ENCODE measurements at places on chromosomes 13 and 19.

DNA sequence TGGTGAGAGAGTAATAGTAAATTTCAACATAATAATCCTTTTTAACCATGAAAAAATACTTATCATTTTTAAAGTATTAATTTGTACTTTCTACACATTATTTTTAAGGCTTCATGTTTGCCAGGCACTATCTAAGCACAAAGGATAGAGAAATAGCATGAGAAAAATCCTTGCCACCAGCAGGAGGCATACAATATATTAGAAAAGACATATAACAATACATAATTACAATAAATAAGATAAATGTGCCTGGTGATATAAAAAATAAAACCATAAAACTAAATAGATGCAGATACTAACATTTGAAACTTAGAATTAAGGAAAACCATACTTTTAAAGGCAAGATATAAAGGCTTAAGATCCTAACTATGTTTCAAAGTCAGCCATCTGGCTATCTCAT, 1256.4 kb downstream of the DIAPH3 start:
- no peak for DNase-seq

DNA sequence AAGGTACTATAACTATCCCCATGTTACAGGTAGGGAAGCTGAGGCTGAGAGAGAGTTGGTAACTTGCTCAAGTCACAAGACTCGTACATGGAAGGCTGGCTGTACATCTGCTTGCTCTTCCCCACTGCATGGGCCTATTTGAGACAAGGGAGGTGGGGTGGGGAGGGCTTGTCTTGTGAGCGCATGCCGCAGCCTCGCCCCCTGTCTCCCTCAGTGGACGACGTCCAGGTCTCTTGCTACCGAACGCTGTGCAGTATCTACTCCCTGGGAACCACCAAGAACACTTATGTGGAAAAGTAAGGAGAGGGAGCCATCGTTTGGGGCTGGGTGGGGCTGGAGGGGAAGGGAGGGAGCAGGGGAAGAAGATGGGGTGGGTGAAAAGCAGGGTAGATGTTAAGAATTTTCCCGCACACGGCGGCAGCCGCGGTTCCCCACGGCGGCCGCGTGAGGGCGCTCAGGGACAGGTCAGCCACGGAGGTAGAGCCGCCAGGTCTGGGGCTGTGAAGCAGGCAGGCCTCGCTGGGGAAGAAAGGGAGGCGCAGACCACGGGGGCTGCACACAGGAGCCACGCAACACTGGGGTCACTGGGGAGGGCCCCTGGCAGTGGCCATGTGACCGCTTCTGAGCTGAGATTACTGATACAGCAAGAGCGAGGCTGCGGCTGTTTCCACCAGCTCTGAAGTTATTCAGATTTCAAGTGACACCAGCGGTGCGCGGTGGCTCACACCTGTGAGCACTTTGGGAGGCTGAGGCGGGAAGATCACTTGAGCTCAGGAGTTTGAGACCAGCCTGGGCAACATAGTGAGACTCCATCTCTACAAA, 81.5 kb downstream of the RYR1 start:
- DNase-seq, result peak; percentile 62

DNA sequence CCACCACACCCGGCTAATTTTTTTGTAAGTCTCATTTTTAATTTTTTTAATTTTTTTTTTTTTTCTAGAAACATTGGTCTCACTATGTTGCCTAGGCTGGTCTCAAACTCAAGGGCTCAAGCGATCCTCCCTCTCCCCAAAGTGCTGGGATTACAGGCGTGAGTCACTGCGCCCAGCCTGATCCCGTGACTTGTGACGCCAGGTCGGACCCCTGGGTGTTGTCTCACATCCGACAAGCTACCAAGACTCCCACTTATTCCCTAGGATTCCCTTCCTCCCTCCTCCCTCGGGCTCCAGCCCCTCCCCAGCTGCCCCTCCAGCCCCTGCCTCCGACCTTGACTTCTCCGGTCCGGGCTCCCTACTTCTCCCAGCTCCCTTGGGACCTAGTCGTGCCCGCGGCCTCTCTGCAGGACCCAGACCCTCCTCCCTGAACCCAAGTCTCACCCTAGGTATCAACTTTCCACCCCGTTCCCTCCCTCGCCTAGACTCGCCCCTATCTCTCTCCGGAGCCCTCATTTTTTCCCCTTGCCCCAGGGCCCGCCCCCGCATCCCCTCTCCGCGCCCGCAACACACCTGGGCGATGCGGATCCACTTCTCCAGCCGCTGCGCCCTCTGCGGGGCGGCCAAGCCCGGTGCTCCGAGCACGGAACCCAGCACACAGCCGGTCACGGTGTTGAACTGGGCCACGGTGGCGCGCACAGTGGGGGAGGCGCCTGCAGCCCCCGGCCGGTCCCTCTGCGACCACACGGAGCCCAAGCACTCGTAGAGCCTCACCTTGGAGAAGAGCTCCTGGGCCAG, 13.1 kb downstream of the RGL3 start:
- DNase-seq, result no peak

- DNase-seq, result no peak
Observed at GRCh38 chr19:547836-548720, 4.2 kb downstream of the GZMM start.

DNA sequence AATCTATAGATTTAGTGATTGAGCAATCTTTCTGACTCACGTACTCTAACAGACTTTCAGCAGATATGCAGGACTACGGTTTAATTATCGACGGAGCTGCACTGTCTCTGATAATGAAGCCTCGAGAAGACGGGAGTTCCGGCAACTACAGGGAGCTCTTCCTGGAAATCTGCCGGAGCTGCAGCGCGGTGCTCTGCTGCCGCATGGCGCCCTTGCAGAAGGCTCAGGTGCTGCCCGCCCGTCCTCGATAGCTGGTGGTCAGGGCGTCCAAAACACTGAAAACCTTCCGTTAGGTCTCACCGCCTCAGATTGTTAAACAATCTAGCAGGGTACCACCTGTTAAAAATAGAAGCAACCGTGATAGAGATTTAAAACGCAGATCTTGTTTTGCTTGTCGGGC, 113.2 kb upstream of the MCF2L start:
- no peak for DNase-seq

GRCh38 chr19:19510432-19510831, 4.9 kb downstream of the TSSK6 start:
- DNase-seq, result no peak

DNA sequence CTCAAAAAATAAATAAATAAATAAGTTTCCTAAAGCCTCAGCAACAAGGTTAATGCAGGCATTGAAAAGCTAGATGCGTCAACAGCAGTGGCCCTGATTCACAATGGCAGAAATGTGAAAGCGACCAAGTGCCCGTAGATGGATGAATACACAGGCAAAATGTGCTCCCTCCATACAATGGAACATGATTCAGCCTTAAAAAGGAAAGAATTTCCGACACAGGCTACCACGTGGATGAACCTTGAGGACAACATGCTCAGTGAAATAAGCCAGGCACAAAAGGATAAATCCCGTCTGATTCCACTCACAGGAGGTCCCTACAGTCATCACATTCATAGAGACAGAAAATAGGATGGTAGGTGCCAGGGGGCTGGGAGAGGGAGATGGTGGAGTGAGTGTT, 31.7 kb downstream of the INSR start:
- no peak for DNase-seq

DNA sequence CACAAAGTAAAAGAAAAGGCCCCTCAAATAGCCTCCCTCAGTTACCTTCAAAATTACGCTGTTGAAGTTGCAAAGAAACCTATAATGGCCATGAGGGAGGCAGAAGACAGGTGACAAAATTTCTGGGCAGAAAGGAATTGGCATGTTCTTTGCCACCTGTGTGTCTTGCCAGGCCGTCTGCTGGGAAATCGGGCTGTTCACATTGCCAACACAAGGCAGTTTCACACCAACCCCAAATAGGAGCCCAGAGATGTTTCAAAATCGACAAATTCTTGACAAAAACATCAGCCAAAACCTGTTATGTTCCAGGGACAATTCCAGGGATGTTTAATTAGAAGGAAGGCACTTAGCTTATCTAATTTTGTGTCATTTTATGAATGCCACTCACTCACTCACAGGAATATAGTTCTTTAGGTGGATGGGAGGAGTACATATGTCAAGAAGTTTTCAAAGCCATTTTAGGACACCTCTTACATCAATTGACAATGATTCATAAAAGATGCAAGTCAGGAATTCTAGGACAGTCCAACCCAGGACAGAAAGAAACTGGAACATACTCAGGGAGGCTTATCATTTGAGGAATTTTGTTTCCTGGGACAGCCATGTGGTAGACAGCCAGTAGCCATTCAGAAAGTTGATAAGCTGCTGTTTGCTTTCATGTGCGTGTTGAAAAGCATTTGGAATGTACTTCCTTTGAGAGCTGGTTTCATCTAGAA, 164.5 kb downstream of the RGCC start:
- DNase-seq, result no peak

DNA sequence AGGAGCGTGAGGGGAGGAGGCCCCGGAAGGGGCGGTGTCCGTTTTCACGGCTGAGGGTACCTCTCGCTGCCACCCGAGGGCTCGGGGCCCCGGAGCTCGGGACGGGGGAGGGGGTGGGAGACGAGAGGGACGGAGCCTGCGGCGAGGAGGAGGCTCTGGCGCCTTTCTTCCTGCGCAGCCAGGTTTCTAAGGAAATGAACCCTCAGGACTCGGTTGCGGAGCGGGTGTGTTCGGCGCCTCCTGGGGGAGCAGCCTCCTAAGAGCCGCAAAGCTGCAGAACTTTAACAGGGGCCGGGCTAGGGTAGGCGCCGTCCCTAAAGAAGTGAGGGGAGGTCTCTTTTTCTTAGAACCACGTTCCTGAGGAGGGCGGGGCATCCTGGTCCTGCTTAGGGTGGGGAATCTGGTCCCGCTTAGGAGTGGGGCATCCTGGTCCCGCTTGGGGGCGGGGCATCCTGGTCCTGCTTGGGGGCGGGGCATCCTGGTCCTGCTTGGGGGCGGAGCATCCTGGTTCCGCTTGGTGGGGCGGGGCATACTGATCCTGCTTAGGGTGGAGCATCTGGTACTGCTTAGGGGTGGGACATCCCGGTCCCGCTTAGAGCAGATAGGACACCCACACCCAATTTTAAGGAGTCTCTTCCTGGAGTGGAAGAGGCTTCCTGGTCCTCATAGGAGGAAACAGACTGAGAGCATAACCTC, 6.2 kb downstream of the SYT5 start:
- peak; percentile 27 for DNase-seq

- no peak for DNase-seq
Observed at GRCh38 chr13:59342400-59342799, 821.3 kb downstream of the DIAPH3 start.

- DNase-seq, result no peak
Observed at GRCh38 chr19:43662487-43662886, 7.5 kb downstream of the PLAUR start.

DNA sequence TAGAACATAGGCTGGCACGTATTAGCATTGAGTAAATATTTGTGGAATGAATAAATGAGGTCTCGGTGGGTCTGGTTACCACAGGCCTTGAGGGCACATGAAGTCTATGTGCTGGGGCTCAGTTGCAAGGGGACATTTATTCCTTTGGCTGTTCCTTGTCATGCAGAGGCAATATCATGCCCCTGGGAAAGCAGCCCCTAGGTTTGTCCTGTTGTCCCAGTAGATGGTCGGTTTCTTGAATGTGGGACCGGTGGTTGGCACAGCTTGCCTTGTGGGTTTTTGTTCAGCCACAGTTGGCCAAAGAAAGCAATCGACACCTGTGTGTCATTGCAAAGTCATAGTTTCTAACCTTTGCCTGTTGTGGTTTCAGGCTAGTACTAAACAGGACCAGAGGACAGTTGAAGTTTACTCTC, 24.7 kb upstream of the GPR183 start:
- DNase-seq, result no peak

GRCh38 chr13:36981156-36981743, 17.9 kb downstream of the ALG5 start:
- DNase-seq, result no peak

- DNase-seq, result peak; percentile 29
Observed at GRCh38 chr19:19385896-19386869, 19.3 kb upstream of the GATAD2A start.

DNA sequence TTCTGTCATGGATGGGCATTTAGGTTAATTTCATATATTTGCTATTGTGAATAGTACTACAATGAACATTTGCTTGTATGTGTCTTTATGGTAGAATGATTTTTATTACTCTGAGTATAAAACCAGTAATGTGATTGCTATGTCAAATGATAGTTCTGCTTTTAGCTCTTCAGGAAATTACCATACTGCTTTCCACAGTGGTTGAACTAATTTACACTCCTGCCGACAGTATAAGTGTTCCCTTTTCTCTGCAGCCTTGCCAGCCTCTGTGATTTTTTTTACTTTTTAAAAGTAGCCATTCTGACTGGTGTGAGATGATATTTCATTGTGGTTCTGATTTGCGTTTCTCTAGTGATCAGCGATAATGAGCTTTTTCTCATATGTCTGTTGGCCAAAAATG, 6.5 kb downstream of the SIGLEC7 start:
- no peak for DNase-seq

DNA sequence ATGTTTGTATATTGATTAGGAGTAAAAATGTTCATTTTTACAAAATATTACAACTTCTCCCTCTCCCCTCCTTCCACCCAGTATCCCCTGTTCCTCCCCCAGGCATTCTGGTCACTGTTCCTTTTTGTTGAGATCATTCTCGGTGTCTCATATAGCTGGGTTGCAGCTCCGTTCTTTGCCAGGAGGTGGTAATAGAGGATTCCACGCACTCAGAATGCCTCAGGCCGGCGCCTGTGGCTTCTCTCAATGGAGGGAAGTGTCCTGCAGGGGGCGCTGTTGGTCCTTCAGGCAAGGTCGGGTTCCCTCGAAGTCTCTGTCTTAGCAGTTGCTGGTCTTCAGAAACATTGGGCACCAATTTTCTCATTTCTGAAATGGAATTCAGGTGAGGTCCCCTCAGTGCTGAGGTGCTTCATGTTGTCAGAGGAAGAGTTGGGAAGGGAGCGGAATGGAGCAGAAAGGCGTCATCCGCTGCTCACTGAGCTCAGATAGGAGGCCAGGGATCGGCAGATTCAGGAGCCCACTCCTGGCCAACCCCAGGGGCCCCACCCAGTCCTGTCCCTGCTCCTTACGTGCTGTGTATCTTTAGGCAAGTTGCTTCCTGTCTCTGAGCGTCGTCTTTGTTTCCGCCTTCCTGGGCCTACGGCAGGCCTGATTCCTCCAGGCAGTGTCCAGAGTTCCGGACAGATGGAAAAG, 10.3 kb upstream of the GARIN5A start:
- peak; percentile 67 for DNase-seq

- DNase-seq, result no peak
Observed at GRCh38 chr19:31254180-31254551, 95.1 kb downstream of the TSHZ3 start.

- no peak for DNase-seq
Observed at GRCh38 chr19:17871878-17872250, at the start of gene SLC5A5. Gene SLC5A5 (plus strand): TSS chr19:17871945. CDS start chr19:17872320, 375 bp downstream.

DNA sequence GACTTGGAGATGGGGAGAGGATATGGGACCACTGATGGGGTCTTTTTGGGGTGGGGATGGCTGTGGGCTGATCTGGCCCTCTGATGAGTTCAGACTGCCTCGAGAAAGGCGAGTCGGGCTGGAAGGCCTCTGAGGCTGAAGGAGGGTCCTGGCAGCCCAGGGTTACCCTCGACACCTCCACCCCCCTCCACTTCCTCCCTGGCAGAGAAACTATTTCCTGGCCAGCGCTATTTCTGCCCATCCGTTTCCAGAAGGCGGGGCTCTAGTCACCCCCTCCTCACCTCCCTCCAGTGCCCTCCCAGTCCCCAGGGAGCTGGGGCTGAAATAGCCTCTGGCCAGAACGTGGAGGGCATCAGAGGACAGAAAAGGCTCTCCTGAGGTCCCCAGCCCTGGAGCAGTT, 9.7 kb downstream of the EXOC3L2 start:
- no peak for DNase-seq

Data from stimulated activated CD4-positive, alpha-beta T cell treated with anti-CD3 and anti-CD28 coated beads, TNF-alpha, amount 100 ng/mL, for 48 hours (primary cell).